ENCODE measurements at places on chromosomes 4 and X. TPM values are rescaled to one million over a fixed set of nuclear protein-coding genes. Genes with fewer than 3 reads are reported as not detected.

Gene CSAG3
- not detected for total RNA-seq

Gene GAGE12H
- total RNA-seq: not detected

Gene UGT2B7
- total RNA-seq: not detected

Gene HAUS7
- total RNA-seq: 13.7 TPM

Gene FAM9C
- not detected for total RNA-seq

All from smooth muscle cell of trachea (primary cell).